ENCODE measurements at places on chromosomes 12 and 14. TPM values are rescaled to one million over a fixed set of nuclear protein-coding genes. Genes with fewer than 3 reads are reported as not detected.

DNA sequence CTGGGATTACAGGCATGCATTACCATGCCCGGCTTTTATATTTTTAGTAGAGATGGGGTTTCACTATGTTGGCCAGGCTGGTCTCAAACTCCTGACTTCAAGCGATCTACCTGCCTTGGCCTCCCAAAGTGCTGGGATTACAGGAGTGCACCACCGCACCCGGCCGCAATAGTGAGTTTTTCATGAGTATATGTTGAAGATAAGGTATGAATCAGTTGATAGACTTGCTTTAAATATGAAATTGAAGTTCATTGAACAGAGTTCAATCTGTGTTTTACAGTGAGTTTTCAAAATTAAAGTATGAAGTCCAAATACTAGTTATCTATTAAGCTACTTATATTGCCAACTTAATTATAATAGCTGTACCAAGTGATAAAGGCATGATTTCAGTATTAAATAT lies 35.1 kb downstream of the SNAPC1 start:
- DNase-seq: no peak

The MIP gene
- not detected for total RNA-seq

- DNase-seq: no peak
These were observed 80.8 kb upstream of the AMIGO2 start for GRCh38 chr12:47160316-47161244.

GRCh38 chr14:87690076-87690613 lies 302.8 kb downstream of the GALC start:
- no peak for DNase-seq

DNA sequence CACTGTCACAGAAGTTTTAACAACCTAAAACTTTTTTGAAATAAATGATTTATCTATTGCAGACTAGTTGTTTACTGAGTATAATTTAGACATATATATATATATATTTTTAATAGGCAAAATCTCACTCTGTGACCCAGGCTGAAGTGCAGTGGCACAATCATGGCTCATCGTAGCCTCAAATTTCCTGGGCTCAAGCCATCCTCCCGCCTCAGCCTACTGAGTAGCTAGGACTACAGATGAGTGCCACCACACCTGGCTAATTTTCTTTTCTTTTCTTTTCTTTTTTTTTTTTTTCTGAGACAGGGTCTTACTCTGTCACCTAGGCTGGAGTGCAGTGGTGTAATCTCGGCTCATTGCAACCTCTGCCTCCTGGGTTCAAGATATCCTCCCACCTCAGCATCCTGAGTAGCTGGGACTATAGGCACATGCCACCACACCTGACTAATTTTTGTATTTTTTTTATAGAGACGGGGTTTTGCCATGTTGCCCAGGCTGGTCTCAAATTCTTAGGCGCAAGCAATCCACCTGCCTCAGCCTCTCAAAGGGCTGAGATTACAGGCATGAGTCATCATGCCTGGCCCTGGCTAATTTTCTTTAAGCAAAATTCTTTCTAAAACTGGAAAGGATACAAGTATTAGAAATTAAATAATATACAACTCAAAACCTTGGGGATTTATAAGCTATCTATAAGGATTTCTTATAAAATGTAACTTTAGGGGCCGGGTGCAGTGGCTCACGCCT lies 23.1 kb downstream of the EEA1 start:
- no peak for DNase-seq

DNA sequence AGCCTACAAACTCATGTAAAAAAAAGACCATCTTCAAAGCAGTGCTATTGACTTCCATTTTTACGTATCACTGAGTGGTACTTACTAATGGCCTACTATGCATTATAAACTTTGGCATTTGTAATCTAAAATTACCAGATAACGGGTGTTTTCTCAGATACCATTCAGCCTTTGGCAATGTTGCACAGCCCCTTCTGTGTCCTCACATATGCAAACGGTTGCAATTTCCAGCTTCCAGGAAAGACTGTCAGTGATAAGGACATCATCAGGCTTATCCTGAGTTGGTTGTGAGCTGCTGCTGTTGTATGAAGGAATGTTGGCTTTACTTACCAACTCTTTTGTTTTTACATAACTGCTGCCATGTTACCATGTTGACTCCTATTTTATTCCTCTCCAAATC lies 1.6 kb upstream of the SLC6A13 start:
- DNase-seq: no peak

- peak; percentile 79 for DNase-seq
These were observed 19.4 kb downstream of the GNS start for GRCh38 chr12:64739778-64740177.

DNA sequence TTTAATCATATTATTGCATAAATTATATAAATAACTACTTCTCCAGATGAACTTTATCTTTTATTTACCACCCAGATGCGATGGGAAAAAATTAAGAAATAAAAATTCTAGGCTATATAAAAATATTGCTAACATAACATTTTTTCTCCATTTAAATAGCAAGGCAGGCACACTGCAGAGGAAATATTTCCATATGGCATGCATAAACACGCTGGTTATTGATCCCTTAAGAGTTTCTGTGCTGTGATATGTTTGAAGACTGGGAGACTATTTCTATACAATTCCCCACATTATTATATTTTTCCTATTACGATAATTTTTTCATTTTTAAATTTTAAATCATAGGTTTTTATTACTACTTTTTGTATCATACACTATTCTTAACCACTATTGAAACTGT lies 131.5 kb downstream of the C12orf50 start:
- DNase-seq: no peak

The KLHDC1 gene
- not detected for total RNA-seq

The SPRING1 gene
- total RNA-seq: 38.0 TPM

- no peak for DNase-seq
These were observed 9.5 kb downstream of the SLC38A2 start for GRCh38 chr12:46362895-46363581.

GRCh38 chr14:75231320-75231719 lies 47.3 kb upstream of the FOS start:
- DNase-seq: no peak

The FAM222A gene
- total RNA-seq: 1.9 TPM

- no peak for DNase-seq
These were observed 34.4 kb upstream of the CIPC start for GRCh38 chr14:77063571-77064171.

DNA sequence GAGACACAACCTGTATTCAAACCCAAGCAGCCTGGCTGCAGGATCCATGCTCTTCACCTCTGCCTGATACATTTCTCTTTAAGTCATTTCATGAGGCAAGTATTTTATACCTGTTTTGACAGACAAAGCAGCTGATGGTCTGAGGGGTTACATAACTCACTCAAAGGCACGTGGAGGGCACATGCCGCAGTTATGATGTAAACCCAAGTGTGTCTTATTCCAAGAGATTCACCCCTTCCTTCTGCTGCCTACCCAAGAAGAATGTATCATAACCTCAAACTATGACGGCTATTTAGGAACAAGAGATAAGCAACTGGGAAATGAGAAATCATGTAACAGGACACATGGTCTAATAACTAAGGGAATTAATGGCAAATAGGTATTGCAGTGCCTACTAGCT lies 329.8 kb upstream of the TMPO start:
- peak; percentile 21 for DNase-seq

The NAB2 gene
- total RNA-seq: 27.4 TPM

All from HT1080 (cell line).